ENCODE measurements at places on chromosomes 5 and 9. TPM values are rescaled to one million over a fixed set of nuclear protein-coding genes. Genes with fewer than 3 reads are reported as not detected.

Gene TMEM8B
- 18.7 TPM for polyA plus RNA-seq

Gene IL31RA
- 1.1 TPM for polyA plus RNA-seq

Gene ALG2
- 20.2 TPM for polyA plus RNA-seq

Gene THBS4
- 319 TPM for polyA plus RNA-seq

Gene P4HA2
- polyA plus RNA-seq: 59.9 TPM

Gene C7
- 3.6 TPM for polyA plus RNA-seq

Gene HSPB3
- polyA plus RNA-seq: 102 TPM

Gene PDE8B
- 3.9 TPM for polyA plus RNA-seq

Gene CDC20B
- polyA plus RNA-seq: not detected

GRCh38 chr5:83530193-83530592 is 58.6 kb downstream of the VCAN start:
- no peak for DNase-seq

DNA sequence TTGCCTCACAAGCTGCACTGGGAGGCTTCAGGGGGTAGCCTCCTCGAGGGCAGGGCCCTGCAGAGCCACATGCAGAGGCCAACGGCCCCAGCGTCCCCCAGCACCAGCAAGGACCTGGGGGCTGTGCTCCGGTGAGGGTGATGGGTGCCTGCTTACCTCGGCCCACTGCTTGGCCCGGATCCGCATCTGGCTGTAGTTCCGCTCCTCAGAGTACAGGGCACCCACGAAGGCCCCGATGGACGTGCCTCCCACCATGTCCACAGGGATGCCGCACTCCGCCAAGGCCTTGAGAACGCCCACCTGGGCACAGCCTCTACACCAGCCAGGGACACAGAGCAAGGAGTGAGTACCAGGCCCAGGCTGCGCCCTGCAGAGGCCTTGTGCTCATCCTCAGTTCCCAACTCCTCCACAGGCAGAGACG is 8.0 kb upstream of the NSMF start:
- no peak for DNase-seq

- no peak for DNase-seq
Observed at GRCh38 chr5:83434946-83435345, 36.6 kb upstream of the VCAN start.

DNA sequence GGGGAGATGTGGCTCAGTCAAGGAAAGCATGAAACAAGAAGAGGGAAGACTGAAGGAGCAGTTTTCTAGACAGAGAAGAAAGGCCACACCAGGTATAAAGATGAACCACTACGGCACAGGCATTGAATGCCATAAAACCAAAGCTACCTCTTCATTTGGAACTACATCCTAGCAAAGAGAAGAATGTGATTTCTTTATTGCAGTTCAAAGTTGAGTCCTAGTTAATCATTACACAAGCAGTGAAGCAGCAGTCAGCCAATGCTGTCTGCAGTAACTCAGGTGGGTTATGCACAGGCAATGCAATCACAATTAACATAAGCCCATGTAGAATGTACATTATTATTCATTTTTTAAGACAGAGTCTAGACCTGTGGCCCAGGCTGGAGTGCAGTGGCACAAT is 21.7 kb upstream of the PCAT7 start:
- DNase-seq: no peak

- no peak for DNase-seq
Observed at GRCh38 chr9:129489838-129490582, 130.9 kb downstream of the C9orf50 start.

DNA sequence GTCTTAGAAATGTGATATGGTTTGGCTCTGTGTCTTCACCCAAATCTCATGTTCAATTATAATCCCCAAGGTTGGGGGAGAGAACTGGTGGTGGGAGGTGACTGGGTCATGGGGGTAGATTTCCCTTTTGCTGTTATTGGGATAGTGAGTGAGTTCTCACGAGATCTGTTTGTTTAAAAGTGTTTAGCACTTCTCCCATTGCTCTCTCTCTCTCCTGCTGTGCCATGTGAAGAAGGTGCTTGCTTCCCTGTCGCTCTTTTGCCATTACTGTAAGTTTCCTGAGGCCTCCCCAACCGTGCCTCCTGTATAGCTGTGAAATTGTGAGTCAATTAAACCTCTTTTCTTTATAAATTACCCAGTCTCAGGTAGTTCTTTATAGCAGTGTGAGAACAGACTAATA is 203.6 kb downstream of the ASTN2 start:
- DNase-seq: no peak

GRCh38 chr5:34626036-34626435 is 30.1 kb upstream of the RAI14 start:
- DNase-seq: no peak

DNA sequence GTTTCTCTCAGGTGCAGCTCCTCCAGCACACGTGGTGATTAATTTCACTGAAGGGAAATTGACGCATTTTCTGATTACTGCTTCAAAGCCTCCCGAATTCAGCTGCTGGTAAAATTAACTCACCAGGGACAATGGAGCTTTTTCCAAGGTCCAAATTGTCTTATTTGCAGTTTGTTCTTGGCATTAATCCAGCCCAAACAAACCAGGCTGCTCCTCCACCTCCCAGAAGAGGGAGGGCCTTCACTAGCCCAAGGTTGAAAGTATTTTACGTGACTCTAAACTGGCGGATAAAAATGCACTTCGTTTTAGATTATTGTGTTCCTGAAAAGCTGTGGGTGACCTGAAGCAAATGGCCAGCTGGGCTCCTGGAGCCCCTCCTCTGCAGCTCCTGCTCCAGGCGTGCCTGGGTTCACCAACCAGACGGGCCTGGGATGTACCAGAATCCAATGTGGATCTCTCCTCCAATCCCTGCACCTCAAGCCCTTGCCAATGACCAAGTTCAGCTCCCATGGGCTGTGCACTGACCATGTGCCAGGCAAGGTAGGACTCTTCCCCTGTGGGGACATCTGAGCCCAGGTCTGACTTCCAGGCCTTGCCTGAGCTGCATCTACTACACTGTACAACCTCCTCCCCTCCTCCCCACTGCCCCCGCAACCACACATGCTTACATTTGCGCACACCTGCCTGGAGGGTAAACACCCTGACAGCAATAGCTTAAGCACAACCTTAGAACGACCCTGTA is 193.4 kb downstream of the CDK5RAP2 start:
- DNase-seq: no peak

DNA sequence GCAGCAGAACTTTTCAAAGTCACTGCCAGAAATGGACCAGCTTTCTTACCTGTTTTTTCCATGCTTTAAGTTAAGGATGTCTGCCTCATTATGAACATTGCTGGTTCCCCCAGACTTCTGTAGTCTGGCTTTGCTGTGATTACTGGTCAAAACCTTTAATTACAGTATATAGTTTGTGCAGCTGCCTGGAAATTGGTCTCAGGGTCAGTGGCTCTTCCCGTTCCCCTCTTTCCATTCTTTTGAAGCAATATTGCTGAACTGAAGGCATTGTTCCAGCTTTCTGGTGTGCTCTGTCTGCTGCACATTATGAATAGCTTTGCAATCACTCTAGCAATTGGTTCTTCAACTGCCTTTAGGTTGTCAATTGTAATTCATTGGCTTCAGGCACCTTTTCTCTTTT is 206.5 kb downstream of the ARL15 start:
- no peak for DNase-seq

DNA sequence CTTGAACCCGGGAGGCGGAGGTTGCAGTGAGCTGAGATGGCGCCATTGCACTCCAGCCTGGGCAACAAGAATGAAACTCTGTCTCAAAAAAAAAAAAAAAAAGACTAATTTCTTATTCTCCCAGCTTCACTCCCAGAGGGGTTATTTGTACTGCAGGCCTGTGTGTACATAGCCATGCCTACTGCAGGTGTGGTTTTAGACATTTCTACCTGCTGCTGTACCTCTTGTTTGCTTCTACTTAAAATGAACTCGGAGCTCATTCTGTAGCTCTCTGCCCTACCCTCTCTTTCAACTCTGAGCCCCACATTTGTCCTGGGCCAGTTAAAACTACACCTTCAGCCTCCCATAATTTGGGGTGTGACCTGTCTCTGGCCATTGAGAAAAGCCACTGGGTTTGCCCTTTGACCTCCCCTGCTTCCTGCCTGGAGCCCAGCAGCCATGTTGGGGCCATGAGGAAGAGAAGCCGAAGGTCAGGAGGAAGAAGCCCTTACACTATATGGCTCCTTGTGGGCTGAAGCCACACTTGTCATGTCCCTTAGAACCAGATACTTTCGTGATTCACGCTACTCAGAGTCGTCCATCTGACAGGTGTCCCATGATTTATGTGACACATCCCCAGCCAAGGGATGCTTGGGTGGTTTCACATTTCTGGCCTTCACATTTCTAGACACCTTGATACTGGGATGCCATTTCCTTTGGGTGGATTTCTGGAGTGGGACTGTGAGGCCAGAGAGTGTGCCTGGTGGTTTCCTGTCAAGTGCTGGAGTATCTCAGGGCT is 9.4 kb upstream of the CARD19 start:
- DNase-seq: no peak

DNA sequence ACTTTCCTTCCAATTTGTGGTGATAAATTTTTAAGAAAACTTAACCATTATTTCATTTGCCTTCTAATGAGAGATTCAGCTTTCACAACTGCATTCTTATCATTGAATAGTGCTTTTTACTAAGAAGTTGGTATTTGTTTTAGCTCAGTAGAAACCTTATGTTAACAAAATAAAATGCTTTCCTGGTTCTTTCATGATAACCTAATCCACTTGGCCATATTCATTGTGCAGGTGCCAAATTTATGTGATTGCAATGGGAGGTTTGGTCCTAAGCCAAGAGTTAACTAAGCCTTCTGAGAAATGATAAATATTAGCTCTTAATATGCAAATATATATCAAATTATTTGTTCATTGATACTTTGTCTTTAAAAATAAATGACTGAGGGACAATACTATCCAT is 141.1 kb upstream of the TLE4 start:
- no peak for DNase-seq

- DNase-seq: no peak
Observed at GRCh38 chr5:76367623-76368371, 35.3 kb upstream of the IQGAP2 start.

- DNase-seq: no peak
Observed at GRCh38 chr5:132325691-132326090, 31.5 kb downstream of the SLC22A4 start.

- no peak for DNase-seq
Observed at GRCh38 chr9:130156672-130157071, 15.5 kb upstream of the NCS1 start.

GRCh38 chr9:79242489-79242888 is 329.3 kb upstream of the TLE4 start:
- DNase-seq: no peak

DNA sequence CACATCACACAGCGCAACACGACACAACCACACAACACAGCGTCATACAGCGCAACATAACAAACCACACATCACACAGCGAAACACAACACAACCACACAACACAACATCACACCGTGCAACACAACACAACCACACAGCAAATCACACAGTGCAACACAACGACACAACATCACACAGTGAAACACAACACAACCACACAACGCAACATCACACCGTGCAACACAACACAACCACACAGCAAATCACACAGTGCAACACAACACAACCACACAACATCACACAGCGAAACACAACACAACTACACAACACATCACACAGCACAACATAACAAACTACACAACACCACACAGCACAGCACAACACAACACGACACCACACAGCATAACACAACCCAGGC is 40.4 kb upstream of the PTCH1 start:
- DNase-seq: no peak

DNA sequence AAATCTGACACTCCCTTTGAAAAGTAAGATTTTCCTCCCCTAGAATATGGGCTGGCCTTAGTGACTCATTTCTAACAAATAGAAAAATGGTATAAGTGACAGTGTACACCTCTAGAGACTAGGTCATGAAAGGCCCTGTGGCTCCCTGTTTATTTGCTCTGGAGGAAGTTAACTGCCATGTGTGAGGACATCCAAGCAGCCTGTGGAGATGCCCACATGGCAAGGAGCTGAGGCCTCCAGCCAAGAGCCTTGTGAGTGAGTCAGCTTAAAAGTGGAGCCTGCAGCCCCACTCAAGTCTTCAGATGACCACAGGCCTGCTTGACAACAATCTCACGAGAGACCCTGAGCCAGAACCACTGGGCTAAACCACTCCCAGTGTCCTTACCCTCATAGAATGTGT is 128.1 kb upstream of the LHFPL2 start:
- DNase-seq: no peak

DNA sequence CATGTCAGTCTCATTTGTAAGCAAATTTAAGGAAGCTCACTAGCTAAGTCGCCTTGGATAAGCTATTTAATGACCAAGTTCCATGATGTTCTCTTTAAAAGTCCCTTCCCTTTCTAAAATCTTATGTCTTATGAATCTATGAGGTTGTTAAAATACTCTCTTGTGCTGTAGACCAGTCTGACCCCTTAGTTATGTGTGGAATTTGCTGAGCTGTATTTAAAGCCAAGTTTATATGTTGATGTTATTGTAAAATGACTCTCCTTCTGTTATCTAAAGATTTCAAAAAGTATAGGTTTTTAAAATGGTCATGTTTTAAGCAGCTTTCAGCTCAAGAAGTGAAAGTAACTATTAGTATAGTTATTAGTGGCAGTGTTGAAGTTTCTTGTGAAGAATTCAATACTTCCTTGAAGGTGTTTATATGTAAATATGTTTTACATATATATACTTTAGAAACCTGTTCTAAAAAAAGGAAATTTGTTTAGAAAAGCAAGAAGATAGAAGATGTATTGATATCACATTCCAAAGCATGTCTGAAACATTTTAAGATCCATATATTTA is 92.2 kb downstream of the CDC42SE2 start:
- no peak for DNase-seq
